Right forelimb (tissue), 1 donor: ENCODE measurements at places on chromosomes 11 and 22.

DNA sequence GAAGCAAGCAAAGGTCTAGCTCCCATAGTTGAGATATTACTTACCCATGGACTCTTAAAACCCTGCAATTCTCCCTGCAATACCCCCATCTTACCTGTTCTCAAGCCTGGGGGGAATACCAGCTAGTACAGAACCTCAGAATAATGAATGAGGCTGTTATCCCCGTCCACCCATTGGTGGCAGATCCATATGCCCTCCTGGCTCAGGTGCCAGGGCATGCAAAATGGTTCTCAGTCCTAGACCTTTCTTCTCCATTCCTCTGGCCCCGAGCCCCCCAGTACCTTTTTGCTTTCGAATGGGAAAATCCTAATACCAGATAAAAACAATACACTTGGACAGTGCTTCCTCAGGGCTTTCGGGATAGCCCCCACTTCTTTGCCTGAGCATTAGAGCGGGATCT lies 86.4 kb downstream of the PIWIL4 start:
- DNase-seq: no peak

DNA sequence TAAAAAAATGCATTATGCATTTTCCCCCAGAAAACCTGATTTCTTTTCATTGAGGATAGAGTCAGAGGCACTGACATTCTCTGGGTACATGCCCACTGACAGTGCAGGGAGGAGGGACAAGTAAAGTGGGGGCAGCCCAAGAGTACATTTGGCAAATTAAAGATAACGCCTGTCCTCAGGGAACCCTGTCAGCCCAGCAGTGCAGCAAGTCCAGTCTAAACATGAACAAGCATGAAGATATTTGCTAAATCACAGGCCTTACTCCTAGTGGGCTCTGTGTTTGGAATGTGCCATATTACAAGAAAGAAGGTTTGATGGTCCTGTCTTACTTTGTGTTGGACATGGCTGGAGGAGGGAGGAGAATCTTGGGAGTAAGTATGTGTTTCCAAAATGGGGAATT lies 37.9 kb downstream of the AMOTL1 start:
- no peak for DNase-seq

DNA sequence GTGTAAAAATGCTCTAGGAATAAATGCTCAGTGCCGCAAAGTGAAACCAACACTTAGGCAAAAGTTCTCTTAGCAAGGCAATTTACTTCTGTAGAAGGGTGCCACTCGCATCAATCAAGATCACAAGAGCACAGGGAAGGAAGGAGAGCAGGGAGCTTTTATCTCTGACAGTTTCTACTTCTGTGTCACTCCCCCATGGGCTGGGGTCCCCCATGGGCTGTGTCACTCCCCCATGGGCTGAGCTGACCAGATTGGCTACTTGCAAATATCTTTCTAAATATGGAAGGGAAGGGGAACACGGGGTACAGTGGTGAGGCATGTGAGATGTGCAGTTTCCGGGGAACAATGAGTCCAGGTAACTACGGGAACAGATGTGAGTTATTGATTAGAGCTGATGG lies 397 bp downstream of the OR52N2 start:
- DNase-seq: no peak

- no peak for DNase-seq
Observed at GRCh38 chr11:2951231-2952110, 22.3 kb upstream of the PHLDA2 start.

GRCh38 chr11:118530180-118530682 lies 761 bp upstream of the TMEM25 start:
- no peak for DNase-seq

DNA sequence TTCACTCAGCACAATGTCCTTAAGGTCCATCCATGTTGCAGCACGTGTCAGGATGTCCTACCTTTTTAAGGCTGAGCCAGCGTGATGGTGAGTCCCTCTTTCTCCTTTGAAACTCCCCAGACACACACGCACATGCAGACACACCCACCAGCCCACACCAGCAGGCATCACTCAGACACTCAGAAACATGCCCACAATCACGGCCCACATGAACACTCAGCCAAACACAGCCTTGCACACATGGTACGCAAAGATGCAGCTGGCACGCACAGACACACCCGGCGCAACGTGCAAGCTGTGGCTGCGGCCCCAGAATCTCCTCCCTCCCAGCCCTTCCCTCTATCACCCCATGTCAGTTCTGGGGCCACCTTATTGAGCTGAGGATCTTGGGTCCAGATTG lies 8.0 kb downstream of the FADS3 start:
- no peak for DNase-seq

DNA sequence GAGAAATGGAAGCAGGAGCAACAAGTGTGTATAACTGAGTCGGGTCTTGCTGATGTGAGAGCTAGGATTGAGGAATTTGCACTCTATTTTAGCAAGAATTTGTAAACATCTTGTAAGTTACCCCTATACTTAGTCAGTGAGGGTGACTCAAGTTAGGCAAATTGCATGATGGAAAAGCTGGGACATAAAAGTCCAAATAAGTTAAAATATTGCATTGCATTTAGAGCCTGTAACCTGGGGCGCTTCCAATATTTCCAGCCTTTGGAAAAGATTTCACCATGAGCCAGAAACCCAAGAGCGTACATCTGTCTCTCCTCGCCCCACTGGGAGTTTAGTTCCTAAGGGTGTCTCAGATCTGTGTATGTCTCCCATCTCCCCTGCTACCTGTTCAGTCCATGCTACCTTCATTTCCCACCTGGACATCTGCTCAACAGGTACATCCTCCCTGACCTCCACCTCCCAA lies 37.0 kb upstream of the ACCSL start:
- peak; percentile 1 for DNase-seq

DNA sequence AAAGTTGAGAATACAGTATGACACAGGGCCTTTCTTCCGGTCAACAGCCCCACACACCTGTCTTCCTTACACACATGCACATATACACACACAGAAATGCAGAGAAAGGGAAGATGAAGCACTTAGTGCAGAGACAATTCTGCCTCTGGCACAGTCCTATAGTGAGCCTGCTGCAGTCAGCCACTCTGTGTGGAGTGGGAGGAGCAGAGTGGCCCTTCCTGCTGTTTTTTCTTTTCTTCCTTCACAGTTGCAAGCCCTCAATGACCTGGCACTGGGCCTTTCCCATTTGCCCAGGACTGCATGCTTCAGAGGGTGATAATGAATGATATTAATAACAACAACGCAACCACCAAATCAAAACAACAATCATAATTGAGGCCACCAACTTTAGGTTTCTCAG lies 527.0 kb upstream of the B3GAT1 start:
- no peak for DNase-seq

DNA sequence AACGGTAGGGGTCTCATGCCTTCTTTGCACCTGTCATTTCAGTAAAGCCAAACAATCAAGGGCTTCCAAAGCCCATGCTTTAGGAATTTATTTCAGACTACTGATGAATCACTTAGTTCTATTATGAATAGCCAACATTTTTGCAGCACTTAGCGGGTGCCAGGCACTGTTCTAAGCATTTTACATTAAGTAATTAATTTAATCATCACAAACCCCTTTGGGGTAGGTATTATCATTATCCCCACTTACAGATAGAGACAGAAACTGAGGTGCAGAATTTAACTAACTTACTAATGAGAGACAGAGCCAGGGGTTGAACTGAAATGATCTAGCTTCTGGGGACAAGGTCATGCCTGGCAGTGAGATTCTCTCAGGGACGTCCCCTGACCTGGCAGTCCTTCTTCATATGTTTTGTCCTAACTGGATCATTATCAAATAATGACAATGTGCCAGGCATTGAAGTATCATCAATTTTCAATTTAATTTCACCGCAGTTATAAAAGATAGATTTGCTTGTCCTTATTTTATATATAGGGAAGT lies 31.7 kb upstream of the NAV2 start:
- DNase-seq: no peak

DNA sequence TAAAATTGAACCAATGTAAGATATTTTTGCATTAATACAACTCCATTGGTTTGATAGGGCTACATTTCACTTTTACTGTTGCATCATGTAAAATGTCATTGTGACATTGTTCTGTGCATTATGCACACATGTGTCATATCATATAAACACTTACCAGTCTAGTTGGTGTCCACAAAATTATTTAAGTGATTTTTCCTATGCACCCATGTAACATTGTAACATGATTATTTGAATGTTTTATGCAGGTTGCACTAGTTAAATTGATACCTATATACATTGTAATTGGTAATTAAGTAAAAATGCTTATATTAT lies 9.6 kb upstream of the BIRC3 start:
- DNase-seq: no peak

GRCh38 chr11:124167826-124168231 lies 15.3 kb upstream of the OR10D3 start:
- DNase-seq: no peak

GRCh38 chr11:111452146-111452545 lies 60.0 kb downstream of the BTG4 start:
- DNase-seq: no peak

DNA sequence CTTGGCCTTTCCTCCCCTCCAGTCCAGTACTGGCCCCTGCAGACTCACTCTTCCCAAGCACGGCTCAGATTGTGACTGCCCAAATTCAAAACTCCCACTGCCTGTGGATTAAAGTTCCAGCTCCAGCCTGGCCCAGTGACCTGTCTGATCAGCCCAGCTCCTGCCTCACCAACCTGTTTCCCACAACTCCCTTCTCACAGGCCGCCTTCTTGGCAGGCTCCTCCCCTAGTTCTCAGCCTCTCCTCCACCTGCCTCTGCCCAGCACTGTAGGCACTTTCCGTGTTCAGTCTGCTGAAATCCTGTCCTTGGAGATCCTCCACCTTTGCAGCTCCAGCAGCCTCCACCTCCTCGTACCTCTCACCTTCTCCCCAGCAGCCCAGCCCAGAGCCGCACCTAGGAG lies 68.6 kb downstream of the MICAL2 start:
- no peak for DNase-seq

- DNase-seq: no peak
Observed at GRCh38 chr11:29163231-29163630, 853.6 kb downstream of the KCNA4 start.

DNA sequence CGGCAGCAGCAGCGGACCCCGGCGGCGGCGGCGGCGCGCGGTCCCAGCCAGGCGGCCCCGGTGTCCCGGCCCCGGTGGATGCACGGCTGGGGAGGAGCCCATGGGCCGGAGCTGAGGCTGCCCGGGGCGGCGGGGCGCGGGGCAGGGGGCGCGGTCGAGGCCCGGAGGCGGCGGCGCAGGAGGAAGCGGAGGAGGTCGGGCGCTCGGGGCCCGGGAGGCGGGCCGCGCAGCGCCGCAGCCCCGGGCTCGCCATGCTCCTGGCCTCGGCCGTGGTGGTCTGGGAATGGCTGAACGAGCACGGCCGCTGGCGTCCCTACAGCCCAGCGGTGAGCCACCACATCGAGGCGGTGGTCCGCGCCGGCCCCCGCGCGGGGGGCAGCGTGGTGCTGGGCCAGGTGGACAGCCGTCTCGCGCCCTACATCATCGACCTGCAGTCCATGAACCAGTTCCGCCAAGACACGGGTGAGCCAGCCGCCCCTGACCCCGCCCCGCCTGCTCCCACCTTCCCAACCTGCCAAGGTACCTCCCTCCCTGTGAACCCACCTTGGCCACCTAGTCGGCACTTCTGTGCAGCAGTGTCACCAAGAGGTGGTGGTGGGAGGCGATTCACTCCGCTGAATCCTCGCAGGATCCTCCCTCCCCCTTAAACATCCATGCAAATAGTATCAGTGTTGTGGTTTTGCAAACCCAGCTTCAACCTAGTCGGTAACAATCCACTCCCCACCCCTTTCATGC lies 580 bp downstream of the DTX4 start:
- no peak for DNase-seq

GRCh38 chr11:74605403-74605802 lies 13.0 kb downstream of the POLD3 start:
- no peak for DNase-seq

DNA sequence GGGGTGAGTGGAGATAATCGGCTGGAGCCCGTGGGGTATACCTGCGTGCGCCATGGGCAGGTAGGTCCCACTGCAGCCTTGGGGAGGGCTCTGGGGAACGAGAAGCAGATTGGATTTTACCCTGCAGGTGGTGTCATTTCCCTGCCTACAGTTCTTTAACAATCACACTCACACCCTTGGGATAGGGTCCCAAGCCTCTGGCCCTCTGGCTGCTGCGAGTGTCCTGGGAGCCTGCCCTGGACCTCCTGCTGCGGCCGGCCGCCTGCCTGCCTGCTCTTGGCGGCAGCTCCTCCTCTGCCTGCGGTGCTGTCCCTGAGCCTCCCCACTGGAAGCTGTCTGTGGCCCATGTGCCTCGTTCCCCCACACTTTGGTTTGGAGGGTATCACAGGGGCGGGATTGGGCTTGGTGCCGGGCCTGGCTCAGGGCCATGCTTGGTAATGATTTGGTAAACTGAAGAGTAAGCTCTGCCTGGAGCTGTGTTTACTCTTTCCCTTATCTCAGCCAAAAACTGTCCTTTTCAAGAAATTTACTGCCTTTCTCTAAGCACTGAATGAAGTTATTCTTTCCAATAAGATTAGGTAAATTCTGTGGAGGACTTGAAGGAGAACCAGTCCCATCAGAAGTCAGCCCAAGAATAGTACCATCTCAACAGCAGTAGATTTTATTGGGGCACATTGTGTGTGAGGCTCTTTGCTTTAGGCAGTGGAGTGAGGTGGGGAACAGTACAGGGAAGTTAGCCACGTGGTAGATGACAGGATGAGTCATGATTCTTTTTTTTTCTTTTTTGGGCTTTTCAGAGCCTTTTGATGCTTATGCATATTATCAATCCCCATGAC lies 53.7 kb downstream of the TBC1D22A start:
- no peak for DNase-seq

DNA sequence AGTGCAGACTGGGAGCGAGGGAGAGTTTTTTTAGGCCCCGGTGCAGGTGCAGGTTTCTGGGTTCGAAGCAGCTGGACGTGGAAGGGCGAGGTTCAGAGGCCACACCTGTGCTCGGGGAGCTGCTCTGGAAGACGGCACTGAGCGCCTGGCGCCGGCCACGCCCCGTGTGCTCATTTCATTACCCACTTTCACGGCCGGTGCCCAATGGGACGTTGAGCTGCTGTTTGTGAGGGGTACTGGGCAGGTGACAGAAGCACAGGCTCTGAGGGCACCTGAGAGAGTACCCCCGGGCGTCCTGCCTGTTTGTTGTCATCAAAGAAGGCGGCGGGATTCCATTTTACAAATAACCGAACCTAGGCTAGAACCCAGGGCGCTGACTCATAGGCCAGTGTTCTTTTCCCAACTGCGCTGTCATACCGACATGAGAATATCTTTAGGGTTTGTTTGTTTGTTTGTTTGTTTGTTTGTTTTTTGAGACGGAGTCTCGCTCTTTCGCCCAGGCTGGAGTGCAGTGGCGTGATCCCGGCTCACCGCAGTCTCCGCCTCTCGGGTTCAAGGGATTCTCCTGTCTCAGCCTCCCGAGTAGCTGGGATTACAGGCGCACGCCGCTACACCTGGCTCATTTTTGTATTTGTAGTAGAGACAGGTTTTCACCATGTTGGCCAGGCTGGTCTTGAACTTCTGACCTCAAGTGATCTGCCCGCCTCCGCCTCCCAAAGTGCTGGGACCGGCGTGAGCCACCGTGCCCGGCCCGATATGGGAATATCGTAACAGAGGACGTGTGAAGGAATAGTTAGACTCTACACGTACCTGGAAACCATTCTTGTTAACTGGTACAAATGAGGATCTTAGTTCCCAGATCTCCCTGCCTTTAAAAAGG lies 16.6 kb upstream of the SPTBN2 start:
- DNase-seq: no peak

GRCh38 chr22:19986410-19987341 lies 29.9 kb downstream of the ARVCF start:
- DNase-seq: peak; percentile 88

- no peak for DNase-seq
Observed at GRCh38 chr11:45534132-45534531, 131.3 kb downstream of the CHST1 start.
